ENCODE measurements at places on chromosomes 13 and 19.
A peak's percentile ranks its signal among the peaks of the same experiment; 100 is the strongest.

GRCh38 chr13:102682727-102683126 is 12.1 kb downstream of the METTL21C start:
- no peaks in the 10 kb centered on the region for H3K36me3 ChIP-seq
- no peaks in the 10 kb centered on the region for H3K27me3 ChIP-seq
- DNase-seq, result no peak
- no peaks in the 10 kb centered on the region for H3K4me1 ChIP-seq
- H3K4me3 ChIP-seq, result no peak overlapping the region
- H3K27ac ChIP-seq, result no peak overlapping the region

DNA sequence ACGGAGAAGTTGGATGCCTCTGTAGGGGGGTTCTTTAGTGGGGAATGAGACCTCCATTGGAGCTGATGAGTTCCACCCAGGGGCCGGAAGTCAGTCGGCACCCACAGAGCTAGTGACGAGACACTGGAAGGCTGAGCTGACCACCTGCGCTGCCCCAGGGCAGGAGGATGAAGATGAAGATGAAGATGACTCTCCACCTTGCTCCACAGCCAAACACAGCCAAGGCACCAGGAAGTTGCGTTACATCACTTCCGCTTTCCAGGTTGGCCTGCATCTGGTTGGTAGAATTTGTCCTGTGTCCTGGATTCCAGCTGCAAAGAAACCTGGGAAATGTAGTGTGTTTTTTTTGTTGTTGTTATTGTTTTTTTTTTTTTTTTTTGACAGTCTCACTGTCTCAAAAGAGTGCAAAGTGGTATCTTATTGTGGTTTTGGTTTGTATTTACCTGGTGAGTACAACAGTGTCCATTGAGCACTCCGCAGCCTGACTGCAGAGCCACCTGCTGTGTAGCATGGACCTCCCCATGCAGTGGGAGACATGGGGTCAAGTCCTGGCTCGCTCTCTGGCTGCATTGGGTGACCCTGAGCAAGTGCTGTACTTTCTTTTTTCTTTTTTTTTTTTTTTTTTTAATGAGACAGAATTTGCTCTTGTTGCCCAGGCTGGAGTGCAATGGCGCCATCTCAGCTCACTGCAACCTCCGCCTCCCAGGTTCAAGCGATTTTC is 1.9 kb downstream of the TBC1D17 start:
- H3K27ac ChIP-seq, result no peak overlapping the region
- H3K27me3 ChIP-seq, result no peaks in the 10 kb centered on the region
- DNase-seq, result no peak
- H3K4me1 ChIP-seq, result peaks cover 4% of the 10 kb centered on the region
- H3K4me3 ChIP-seq, result no peak overlapping the region

GRCh38 chr13:24642219-24642618 is 38.0 kb upstream of the ATP12A start:
- H3K36me3 ChIP-seq, result no peaks in the 10 kb centered on the region
- DNase-seq, result no peak
- H3K27ac ChIP-seq, result no peak overlapping the region
- H3K4me1 ChIP-seq, result no peaks in the 10 kb centered on the region
- H3K4me3 ChIP-seq, result no peak overlapping the region
- H3K27me3 ChIP-seq, result no peaks in the 10 kb centered on the region

DNA sequence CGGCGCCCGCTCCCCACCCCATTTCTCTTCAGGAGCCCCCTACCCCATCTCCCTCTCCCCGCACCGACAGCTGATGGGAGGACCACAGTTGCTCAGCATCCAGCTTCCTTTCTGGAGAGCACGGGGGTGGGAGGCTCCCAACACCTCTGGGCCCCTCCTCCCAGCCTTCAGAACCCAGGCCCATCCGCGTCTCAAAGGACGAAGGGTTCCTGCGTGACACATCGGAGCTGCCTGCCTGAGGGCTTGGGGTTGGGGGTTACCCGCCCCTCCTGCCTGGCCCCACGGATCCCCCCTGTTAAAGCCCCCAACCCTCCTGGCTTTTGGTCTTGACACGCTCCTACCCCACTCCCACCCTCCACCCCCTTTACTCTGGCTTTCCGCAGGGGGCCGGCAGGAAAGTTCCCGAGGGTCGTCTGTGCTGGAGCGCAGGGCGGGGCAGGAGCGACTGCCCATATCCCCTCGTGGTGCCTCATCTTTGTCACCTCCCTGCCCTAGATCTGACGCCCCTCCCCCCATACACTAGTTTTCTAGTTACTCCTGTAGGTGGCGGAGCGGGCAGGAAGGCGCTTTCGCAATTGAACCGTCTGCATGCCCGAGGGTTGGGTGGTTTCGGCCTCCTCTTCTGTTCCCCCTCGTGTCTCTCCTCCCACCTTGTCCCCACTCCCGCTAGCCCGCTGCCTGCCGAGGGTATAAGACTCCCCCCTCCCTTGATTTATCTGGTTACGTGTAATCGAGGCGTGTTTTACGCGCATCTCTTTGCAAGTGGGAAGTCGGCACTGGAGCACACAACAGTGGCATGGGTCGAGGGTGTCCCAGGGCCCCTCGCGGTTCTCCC is 924 bp downstream of the TRAPPC5 start:
- H3K4me3 ChIP-seq, result peak overlapping the region; percentile 92
- peaks cover 4% of the 10 kb centered on the region for H3K36me3 ChIP-seq
- peak; percentile 77 for DNase-seq
- H3K27me3 ChIP-seq, result peaks cover 2% of the 10 kb centered on the region
- no peaks in the 10 kb centered on the region for H3K4me1 ChIP-seq
